ENCODE measurements at places on chromosomes 4 and X.

DNA sequence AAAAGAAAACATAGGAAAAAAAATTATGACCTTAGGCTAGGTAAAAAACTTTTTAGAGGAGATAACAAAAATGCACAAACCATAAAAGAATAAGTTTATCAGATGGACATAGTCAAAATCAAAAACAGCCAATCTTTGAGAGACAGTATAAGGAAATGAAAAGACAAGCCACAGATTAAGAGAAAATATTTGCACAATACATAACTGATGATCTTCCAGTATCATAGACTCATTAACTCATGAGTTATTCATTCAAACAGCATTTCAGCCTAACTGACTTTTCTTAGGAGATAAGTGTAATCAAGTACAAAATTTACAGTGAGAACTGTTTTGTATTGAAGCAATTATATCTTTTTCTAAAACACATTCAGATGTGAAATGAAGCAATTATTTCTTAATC lies 183.8 kb downstream of the FBXO8 start:
- no peak for DNase-seq

- DNase-seq, result no peak
These were observed 986.4 kb downstream of the NLGN4X start for GRCh38 chrX:5242091-5242790.

DNA sequence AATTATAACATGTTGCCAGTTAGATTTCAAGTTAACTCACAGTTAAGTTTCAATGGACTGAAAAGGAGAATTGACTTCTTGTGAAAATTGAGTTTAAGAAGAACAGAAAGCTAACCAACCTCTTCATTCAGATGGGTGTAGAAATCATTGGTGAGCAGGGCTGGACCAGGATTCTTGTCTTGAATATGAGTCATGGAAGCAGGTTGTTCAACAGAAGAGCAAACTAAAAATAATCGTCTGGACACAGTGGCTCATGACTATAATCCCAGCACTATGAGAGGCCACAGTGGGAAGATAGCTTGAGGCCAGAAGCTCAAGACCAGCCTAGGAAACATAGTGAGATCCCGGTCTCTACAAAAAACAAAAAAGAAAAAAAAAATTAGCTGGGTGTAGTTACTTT lies 98.2 kb downstream of the ARSJ start:
- DNase-seq, result peak; percentile 33

DNA sequence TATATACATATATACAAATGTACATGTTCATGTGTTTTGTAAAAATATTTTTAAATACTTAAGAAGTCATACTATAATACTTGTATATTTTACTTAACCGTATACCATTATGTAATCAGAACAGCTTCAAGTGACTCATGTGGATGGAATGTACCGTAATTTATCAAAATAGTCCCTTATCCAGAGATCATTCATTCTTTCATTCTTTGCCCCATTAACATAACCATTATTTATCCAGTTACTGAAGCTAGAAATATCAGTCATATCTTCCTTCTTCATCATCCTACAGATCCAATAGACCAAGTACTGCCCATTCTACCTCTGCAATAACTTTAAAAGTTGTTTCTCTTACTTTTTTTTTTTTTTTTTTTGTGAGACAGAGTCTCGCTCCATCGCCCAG lies 164.2 kb downstream of the MAB21L2 start:
- DNase-seq, result peak; percentile 53

DNA sequence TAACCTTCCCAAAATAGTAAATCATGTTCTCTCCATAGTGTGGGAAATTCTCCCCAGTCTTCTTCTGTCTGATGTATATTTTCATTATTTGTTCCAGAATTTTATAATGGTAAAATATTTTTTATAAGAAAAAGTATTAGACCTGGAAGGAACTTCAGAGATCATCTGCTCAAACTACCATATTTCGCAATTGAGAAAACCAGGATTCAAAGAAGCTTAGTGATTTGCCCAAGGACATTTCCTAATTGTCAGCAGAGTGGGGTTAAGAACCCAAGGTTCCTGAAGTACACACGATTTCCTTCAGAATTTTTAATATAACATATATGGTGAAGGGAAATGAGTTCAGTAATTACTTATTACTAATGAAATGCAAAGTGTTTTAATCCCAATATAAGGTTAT lies 24.1 kb downstream of the OCIAD1 start:
- DNase-seq, result no peak

DNA sequence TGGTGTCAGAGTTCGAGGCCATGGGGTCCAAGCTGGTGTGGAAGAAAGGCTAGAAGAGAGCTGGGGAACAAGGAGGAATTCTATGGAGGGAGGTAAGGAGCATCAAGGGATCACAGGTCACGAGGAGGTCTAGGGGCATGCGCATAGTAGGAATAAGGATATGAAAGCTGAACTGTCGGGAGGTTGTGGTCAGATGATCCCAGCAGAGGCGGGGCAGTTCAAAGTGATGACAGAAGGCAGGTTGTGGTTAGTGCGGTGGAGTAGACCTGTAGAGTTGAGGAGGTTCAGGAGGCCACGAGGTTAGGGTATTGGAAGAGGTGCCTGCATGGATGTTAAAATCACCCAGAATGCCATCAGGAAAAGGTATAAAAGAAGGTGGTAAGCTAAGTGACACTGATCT lies 156.3 kb downstream of the TMEM164 start:
- DNase-seq, result no peak

GRCh38 chr4:82780752-82781231 lies 17.8 kb downstream of the SCD5 start:
- peak; percentile 90 for DNase-seq

DNA sequence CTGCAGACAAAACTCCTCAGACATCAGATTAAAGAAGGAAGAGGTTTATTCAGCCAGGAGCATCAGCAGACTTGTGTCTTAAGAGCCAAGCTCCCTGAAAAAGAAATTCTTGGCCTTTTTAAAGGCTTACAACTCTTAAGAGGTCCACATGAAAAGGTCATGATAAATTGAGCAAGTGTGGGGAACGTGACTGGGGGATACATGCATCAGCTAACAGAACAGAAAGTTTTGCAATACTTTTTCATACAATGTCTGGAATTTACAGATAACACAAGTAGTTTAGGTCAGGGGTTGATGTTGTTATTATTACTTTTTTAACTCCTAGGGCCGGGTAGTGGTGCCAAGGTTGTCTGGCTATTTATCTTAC lies 55.6 kb upstream of the RBMX start:
- no peak for DNase-seq

DNA sequence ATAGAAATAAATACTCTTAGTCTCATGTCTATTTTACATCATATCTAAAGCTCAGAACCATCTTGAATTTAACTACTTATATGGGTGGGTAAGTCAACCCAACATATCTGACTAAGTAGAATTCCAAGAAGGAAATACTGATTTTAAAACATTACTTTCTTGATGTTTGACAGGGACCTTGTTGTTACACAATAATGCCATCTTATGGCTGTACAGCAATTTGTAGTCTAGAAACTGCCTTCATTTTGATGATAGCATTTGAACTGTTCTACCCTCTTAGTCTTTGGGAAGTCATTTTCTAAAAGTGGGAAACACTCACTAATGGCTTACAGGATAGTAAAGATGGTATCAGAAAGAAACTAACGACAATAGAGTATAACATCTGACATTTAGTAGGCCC lies 929.5 kb downstream of the DMD start:
- DNase-seq, result no peak

- no peak for DNase-seq
These were observed 46.5 kb downstream of the REPS2 start for GRCh38 chrX:16992951-16993350.

- no peak for DNase-seq
These were observed 95.9 kb upstream of the TRPC3 start for GRCh38 chr4:122047456-122048425.

GRCh38 chr4:85737254-85737653 lies 262.3 kb downstream of the ARHGAP24 start:
- DNase-seq, result no peak

- DNase-seq, result peak; percentile 68
These were observed 330.1 kb upstream of the DKK2 start for GRCh38 chr4:107366016-107366735.

DNA sequence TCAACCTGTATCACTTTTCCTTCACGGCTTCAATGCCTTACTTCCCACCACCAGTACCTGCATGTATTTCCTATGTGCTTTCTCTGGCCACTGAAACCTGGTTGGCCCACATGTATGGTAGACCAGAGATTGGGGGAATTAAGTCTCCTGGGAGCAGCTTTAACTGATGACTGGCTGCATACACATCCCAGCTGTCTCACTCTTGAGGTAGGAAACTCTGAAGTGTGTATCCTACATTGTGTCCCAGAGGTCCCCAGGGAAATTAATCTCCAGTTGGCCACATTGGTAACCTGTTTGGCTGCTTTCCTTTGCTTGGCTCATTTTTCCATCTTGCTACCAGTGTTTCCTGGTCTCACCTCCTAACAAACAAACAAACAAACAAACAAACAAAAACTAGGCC lies 124.4 kb downstream of the ZNF827 start:
- no peak for DNase-seq

DNA sequence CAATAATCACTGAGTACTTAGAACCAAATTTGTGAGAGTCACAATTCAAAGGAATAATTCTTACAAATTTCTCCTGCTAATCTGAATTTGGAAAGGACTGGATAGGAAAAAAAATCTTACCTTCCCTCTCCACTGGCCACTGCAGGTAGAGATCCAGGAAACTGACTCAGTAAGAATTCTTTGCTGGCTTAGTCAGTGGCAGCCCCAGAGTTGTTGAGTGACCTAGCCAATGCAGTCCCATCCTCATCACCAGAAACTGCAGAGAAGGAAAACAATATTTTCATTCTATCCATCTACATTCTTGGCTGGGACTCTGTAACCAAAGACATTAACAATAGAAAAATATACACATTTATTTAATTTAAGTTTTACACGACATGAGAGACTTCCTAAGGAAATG lies 572.0 kb downstream of the ADGRL3 start:
- DNase-seq, result peak; percentile 39

GRCh38 chr4:177047851-177048174 lies 255.1 kb upstream of the VEGFC start:
- peak; percentile 28 for DNase-seq

DNA sequence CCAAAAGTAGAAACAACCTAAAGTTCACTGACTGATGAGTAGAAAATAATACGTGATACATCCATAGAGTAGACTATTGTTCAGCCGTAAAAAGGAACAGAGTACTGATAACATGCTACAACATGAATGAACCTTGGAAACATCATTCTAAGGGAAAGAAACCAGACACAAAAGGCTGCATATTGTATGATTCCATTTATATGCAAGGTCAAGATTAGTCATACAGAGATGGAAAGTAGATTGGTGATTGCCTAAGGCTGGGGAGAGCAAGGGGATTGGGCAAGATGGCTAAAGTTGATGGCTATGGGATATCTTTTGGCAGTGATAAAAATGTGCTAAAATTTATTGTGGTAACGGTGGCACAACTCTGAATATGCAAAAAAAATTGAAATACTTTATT lies 209.1 kb downstream of the RELL1 start:
- no peak for DNase-seq

GRCh38 chrX:130772105-130772775 lies 130.8 kb downstream of the ENOX2 start:
- DNase-seq, result peak; percentile 51

- peak; percentile 42 for DNase-seq
These were observed 102.6 kb upstream of the PRKX start for GRCh38 chrX:3815896-3816664.

- peak; percentile 57 for DNase-seq
These were observed 10.2 kb downstream of the CC2D2A start for GRCh38 chr4:15479913-15480185.

DNA sequence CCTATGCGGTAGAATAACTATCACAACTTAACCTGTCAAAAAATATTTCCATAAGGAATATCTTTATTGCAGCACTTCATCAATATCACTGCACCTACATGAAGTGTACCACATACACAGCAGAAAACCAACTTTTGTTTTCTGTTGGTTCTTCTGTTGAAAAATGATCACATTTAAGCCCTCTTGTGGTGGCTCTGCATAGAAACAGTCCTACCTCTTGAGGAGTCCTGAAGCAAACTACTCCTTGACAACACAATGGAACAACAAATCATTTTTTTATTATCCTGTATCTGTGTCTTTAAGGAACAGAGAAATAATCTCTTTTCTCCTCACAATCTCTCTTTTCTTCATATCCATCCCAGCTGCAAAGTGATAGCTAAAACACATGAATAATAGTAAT lies 39.8 kb upstream of the ATOH1 start:
- peak; percentile 38 for DNase-seq
